ENCODE measurements at places on chromosomes 7 and 10.

DNA sequence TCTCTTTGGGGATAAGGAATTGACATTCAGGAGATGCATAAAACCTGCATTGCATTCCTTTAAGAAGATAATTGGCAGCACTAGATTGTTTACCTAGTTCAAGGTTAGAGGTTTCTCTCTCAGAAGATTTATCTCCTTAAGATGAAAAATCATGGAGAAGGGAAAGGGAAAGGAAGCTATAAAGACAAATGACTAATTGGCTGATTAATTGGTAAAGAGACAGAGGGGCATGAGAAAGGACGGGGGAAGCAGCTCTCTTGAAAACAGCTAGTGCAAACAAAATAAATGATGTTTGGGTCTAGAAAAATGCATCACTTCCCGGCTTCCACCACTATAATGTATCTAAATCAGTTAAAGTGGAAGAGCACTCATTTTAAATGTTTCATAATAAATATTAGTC is 941.2 kb downstream of the XPNPEP1 start:
- DNase-seq: no peak

GRCh38 chr10:26215935-26216584 is 514 bp upstream of the GAD2 start:
- peak; percentile 1 for DNase-seq

GRCh38 chr7:151168003-151168786 is 701 bp upstream of the GBX1 start:
- no peak for DNase-seq

- DNase-seq: peak; percentile 67
Measured at GRCh38 chr7:42014625-42015618, 222.1 kb downstream of the GLI3 start.

DNA sequence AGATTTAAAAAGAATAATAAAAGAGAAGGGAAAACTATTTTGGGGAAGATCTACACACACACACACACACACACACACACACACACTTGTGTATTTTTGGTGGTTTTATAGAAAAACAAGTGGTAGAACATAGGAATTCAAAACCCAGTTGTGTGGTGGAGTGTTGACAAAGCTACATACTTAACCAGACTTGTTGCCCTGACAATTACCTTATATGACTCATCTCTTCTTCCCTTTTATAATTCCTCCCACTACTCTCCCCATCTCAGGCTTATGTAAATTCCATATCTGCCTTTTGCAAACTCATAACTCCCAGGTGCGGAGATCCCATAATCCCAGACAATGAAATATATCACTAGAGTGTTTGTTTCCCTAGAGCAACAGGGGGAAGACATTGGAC is 873.7 kb downstream of the NXPH1 start:
- DNase-seq: no peak

DNA sequence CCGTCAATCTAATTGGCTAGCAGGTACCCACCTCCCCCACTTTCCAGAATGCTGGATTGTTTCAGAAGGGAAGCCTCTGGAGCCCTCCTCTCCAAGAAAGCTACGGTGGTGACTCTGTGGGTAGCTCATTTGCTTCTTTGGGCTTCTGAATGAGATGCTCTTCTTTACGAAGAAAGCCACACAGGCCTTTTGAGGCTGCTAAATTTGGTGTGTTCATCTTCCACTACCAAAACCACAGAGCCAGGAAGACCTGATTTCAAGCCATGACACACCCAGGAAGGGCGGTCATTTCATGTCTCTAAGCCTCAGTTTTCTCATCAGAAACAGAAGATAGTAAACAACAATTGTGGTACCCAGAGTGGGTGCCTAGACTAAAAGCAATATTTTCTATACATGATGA is 901.2 kb downstream of the KCNMA1 start:
- DNase-seq: no peak

Data from fibroblast of mammary gland (primary cell).